ENCODE measurements at places on chromosomes 6 and 20.
A peak's percentile ranks its signal among the peaks of the same experiment; 100 is the strongest.

DNA sequence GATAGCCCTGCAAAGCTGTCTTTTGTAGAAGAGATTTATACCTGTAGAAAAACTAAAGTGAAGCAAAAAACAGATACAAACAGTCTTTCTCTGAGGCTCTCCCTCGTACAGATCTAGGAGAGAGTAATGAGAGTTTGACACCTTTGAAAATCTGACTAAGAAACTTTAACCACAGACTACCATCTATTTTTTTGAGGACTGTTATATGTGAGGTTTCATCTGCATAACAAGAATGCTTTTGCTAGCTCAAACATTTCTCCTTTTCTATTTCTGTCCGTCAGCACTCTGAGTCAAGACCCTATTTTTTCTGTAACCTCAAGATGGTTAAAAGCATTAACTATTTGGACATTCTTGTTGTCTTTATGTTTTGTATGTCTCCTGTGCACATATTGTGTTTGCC, 193.0 kb downstream of the BTBD3 start:
- DNase-seq = no peak

- no peak for DNase-seq
Measured at GRCh38 chr6:129287231-129288177, 404.6 kb downstream of the LAMA2 start.

- DNase-seq = no peak
Measured at GRCh38 chr20:35776513-35777101, 4.8 kb downstream of the PHF20 start.

DNA sequence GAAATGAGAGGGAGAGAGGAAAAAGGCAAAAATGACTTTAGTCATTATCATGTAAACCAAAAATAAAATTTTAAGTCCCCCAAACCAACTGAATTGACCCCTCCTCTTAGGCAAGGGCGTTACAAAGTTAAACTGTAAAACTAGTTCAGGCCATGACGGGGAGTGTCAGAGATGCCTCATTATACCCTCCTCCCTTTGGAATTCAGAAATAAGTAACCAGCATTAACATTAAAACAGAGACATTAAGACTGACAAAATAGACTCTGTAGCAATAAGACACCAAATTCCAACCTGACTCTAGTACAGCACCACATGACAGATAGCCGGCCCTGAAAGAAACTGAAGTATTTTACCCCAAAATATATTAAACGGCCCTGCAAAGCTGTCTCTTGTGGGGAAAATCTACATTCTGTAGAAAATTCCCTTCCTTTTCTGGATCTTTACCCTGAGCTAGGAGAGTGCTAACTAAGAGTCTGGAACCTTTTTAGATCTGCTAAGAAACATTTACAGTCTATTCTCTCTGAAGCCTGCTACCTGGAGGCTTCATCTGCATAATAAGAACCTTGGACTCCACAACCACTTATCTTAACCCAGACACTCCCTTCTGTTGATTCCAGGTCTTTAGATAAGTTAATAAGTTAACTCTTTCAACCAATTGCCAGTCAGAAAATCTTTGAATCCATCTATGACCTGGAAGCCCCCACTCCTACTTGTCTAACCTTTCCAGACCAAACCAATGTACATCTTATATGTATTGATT, 150.7 kb downstream of the PKHD1 start:
- DNase-seq = no peak

DNA sequence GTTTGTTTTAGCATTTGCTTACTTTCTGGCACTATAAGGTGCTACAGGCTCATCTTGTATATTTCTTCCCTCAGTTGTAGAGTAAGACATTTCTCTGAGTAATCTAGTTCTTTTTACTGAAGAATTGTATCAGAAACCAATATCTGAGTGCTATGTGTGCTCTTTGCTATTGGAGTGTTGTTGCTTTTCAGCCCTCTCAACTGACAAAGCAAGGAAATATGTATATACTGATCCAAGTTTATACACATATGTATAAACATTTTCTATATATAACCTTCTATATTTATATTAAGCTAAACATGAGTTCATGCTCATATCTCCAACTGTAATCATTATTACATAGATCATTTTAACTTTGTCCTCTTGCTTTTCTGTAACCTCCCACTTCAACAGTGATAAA, 405.7 kb downstream of the RFPL4B start:
- DNase-seq = no peak

DNA sequence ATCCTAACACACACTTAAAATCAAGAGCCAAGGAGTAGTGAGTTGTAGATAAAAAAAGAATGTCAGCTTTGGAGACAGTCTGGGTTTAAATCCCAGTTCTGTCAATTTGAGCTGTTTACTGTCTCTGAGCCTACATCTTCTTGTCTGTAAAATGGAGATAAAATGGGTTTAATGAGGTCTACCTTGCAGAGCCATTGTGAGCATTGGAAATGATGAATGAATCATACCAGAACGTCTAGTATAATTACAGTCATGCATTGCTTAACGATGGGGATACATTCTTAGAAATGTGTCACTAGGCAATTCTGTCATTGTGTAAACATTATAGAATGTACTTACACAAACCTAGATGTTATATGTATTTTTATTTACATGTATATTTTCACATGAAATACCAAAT, 17.6 kb upstream of the SGK2 start:
- no peak for DNase-seq

GRCh38 chr6:157761331-157761921, 61.6 kb upstream of the SNX9 start:
- peak; percentile 94 for DNase-seq

DNA sequence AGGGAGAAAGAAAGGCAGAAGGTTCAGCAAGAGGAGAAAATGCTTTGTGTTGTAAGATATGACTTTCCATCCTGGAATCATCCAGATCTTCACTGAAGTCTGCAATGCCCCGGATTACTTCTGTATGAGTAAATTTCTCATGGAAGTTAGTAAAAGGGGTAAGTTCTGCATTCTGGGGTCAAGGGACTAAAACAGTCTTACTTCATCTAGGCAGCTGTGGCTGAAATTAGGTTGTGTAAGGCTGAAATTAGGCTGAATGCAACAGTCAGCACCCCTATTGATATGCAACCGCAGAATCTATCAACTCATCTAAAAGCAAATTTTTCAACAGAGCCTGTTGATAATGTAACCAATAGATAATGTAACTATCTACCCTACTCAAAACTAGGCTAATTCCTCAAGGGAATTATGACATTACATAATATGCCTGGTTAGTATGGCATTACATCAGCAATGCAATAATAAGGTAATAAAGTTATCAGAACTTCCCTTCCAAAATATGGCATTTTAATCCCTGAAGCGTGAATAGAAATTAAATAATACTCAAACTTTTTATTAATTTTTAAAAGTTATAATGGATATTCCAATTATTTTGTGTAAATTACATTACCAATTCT, 671.7 kb upstream of the CITED2 start:
- no peak for DNase-seq

- no peak for DNase-seq
Measured at GRCh38 chr6:1724616-1725015, 114.9 kb downstream of the FOXC1 start.

DNA sequence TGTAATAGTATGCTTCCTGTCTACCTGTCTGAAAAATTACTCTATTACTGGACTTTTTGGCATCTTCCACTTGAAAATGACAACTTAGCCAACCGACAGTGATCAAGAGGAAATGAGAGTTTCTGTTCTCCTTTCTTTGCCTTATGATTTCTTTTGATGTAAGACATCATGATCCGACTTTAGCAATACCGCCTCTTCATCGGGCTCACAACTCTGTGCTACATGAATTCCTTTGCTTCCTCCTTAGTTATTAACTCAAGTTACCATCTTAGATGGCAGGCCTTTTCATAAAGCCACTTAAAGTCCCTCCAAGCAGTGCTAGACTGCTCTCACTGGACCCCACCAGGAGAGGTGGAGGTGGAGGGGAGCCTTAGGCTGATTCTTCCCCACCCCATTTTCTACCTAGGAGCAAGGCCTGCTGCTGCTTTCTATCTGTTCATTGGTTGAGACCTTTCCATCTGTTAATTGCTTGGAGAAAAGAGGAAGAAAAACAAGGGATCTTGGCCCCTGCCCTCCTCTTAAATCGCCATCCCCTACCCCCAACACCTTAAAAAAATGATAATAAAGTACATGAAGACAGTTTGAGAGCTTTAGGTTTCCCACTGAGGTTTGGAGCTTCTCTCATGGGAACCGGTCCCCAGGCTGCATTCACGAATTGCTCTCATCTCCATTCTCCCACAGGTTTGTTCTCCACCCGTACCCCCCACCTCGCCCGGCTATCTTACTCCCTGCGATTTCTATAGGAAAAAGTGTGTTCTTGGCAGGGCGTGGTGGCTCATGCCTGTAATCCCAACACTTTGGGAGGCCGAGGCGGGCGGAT, 21.6 kb upstream of the MCM3 start:
- no peak for DNase-seq
